ENCODE measurements at places on chromosomes 7 and 10.

DNA sequence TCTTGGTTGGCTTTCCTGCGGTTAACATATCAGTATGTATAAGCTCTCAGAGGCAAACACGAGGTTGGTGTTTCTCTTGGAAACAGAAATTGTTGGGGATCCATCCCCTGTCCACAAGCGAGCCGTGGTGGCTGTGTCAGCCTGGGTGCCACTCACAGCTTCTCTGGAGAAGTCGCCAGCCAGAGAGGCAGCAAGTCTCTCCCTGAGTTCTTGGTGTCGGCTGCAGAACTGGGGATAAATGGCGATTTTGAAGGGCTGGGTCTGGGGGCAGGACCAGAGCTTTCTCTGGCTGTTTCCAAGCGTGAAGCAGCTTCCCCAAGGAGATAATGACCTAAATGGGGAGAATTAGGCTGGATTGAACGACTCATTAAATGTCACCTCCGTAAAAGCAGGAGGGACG lies 335.3 kb downstream of the GLRX3 start:
- DNase-seq: no peak

DNA sequence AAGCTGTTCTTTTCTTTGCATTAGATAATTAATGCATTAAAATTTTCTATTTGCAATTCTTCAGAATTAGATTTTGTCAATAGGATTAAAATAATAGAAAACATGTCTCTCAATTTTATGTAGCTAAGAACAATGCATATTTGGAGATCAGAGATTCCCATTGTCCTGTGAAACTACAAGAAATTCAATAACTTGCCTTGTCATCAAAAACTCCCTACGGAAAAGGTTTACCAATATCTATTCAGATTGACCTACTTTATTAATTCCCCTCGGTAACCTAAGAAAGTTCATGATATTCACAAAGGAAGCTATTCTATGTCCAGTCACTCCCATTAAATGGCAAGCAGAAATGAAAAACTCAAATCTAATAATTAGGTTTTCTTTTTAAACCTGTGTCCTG lies 172.6 kb downstream of the SEMA3A start:
- DNase-seq: no peak

- no peak for DNase-seq
These were observed 55.6 kb upstream of the NRP1 start for GRCh38 chr10:33390046-33390445.

DNA sequence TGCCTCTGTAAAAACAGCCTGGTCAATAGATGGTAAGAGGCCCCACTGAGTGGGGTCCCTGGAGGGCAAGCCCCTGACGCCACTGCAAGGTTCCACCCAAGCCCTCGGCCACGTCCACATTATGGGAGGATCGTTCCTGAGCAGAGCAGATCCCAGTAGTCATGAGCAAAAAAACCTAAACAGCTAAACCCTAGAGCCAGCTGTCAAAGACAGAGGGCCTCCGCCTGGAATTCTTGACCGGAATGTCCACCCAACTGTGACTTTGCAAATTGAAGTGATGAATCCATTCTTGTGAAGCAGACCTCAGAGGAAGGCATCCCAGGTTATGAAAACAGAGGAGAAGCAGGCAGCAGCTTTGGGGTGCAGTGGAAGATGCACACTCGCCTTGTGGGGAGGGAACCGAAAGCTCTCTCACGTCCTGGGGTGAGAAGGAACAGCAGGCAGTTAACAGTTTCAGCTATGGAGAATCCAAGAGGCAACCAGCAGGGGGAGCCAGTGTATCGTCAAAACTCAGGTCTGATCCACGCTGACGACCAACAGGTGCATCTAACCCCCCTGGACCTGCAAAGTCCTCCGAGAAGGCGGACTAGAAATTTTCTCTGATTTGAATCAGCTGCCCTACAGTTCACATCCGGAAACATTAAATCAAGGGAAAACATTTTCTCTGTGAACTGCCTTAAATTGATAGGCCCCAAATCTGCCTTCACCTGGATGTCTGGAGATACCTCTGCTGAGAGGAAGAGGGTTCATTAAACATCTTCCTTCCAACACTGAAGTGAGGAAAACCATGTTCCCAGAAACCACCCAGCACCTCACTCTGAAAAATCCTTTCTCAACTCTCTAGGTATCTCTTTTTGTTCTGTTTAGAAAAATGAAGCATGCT lies 139.1 kb upstream of the PFKP start:
- DNase-seq: peak; percentile 27

DNA sequence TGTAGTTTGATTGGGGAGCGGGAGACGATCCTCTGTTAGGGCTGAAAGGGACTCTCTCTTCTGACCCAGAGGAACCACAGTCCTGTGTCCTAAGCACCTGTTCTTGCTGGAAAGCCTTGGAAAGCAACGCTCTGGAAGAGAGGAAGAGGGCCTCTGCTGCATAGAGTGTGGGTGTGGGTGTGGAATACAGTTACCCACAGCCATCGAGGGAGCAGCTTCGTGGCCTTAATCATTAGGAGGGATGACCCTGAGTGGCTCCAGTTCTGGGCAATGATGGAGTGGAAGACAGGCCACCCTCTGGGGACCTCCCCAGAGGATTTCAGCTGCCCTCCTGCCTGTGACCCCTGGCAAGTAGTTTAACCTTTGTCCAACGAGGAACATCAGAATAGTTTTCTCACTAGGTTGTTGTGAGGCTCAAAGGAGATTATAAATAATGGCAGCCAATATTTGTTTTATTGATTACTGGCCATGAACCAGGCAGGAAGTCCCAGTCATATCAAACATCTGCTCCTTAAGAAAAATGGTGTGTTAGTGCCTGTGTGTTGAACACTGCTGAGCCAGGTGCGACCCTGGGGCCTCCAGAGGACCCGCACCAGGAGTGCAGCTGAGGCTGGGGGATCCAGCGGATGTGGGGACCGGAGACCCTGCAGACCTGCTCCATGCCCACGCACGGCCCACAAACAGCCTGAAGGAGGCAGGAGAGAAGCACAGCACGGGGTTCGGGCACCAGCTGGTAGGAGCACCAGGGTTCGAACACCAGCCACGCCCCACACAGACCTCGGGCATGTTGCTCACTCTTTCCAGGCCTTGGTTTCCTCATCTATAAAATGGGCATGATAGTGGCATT lies 35.6 kb downstream of the FAM241B start:
- DNase-seq: no peak

GRCh38 chr10:49844775-49845595 lies 82.9 kb upstream of the OGDHL start:
- no peak for DNase-seq

- no peak for DNase-seq
These were observed 9.0 kb downstream of the ELMO1 start for GRCh38 chr7:37439653-37440026.

GRCh38 chr7:148262721-148263229 lies 327.8 kb upstream of the C7orf33 start:
- DNase-seq: peak; percentile 57

- DNase-seq: no peak
These were observed 4.9 kb downstream of the AEBP1 start for GRCh38 chr7:44108768-44109750.
